Stimulated activated CD4-positive, alpha-beta T cell treated with anti-CD3 and anti-CD28 coated beads, Interleukin-4, amount 100 ng/mL, for 48 hours (primary cell): ENCODE measurements at places on chromosomes 11 and 22.

GRCh38 chr11:70420008-70420464, 21.7 kb downstream of the CTTN start:
- DNase-seq, result no peak

DNA sequence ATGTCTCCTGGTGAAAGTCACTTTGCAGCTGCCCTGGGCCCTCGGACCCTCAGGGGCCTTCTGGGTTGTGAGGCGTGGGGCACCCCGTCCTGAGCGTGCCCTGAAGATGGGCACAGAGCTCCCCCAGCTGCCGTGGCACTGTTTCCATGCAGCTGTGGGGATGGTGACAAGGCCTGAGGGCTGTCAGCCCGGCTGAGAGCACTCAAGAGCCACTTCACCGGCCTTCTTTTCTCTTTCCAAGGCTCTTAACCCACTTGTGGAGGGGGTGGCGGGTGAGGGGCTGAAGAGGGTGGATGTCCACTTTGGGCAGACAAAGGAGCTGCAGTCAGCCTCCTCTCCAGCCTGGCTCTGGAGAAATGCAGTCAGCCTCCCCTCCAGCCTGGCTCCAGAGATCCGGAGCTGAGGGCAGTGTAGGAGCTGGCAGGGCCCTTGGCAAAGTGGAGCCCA, 239.5 kb downstream of the ST3GAL4 start:
- no peak for DNase-seq

GRCh38 chr11:33419924-33420323, 162.7 kb downstream of the HIPK3 start:
- no peak for DNase-seq

DNA sequence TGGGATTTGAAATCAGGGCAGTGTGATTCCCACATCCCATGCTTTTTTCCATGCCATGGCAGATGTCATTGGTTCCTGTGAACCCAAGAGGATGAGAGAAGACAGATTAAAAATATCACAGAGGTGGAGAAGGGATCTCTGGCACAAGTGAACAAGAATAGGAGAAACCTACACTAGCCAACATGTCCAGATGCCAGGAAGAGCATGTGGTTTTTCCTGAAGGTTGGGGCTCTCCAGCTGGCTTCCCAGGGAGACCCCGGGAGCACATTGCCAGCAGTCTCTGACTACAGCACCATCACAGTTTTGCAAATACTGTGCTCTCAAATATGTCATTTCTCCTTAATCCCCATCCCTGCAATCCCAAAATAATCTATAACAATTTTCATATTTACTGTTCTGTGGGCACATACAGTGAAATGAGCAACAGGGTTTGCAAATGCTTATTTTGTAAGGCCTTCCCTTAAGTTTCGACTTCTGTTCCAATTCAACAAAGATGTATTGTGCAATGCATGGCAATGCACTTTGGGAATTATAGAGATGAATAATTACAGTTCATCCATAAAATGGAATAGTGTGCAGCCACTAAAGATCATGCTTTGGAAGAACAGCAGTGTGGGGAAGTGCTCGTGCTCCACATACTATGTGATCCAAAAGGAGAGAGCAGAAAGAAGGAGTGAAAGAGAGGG, 4.8 kb downstream of the ANKK1 start:
- no peak for DNase-seq

DNA sequence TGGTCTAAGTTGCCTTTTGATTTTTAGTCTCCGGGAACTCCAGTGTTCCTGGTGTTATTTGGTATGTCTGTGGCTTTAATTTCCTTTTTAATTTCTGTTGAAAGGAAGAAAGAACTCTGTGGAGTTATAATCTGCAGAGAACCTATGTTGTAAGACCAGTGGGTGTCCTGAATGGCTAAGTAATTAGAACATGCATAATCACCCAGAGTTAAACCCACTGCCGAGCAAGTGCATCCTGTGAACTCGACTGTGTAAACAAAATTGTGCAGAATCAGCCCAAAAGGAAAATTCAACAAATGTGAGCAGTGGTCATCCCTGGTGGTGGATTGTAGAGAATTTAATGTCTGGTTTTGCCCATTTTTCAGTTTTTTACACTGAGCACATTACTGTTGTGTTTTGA, 162.5 kb downstream of the COMMD9 start:
- DNase-seq, result no peak

DNA sequence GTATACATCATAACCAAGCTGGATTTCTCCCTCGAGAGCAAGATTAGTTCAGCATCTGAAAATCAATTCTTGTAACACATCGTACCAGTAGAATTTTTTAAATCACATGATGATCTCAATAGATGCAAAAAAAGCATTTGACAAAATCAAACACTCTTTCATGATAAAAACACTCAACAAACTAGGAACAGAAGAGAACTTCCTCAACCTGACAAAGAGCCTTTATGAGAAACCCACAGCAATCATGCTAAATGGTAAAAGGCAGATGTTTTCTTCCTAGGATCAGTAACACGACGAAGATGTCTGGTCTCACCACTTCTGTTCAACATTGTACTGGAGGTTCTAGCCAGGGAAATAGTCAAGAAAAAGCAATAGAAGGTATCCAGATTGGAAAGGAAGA, 34.1 kb upstream of the TMPRSS4 start:
- DNase-seq, result no peak

- no peak for DNase-seq
Measured at GRCh38 chr11:118291477-118292135, 12.9 kb upstream of the CD3E start.

DNA sequence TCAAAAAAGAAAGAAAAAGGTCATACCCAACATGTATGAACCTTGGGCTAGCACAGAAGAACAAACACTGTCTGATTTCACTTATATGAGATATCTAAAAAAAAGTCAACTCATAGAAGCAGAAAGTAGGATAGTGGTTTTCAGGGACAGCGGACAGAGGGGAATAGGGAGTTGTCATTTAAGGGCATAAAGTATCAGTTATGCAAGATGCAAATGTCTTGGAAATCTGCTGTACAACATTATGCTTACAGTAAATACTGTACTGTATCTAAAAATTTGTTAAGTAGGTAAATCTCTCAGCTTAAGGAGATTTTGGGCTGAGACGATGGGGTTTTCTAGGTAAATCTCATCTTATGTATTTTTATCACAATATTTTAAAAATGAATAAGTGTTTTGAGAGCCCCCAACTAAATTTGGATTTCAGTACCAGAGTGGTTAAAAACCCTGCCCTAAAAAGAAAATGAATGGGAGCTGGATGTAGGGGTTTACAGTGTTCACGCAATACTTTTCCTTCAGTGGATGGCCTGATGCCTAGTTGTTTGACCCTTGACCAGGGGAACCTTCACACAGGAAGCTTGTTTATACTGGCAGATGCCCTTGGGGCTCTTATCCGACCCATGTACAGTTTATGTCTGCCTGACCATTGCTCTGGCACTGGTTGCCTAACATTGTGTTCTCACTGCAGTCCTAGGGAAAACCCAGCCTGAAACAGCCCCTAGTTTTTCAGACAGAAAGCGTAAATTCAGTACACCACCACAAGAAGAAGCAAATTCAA, 34.8 kb downstream of the SLC22A9 start:
- no peak for DNase-seq

DNA sequence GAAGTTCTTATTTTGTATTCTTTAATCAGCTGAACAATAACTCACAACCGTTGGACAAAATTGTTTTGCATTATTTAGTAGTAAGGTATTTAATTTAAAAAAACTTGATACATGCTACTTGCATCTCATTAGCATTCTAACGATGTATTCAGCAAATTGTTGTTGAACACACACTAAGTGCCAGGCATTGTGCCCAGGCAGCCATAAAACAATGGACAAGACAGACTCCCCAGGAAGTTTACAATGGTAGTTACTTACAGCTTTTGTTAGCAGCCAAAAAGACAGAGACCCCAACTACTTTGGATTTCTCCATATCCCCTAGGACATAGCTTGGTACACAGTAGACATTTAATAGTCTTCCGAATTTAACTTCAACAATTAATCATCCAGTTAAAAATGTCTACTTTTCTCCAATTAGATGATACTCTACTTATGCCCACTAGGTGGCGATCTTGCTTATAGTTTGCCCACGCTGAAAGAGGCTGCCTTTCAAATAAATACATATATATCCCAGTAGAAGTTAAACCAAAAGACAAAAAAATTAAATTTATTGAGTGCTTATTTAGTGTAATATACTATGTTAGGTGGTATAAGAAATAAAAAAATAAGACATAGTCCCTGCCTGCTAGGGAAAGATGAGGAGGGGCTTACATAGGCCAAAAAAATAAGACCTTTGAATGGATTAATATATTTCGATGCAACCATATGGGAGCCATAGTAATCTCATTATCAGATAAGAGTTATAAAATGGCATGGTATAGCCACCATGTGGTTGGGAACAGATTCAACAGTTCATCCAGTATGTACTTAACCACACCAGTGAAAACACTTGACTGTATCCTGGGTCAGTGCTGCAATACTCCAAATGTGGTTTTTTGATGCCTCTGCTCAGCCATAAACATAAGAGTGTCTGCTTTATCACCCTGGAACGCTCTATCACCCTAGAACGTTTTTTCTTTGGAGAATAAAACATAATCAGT, 2.0 kb upstream of the FJX1 start:
- no peak for DNase-seq

DNA sequence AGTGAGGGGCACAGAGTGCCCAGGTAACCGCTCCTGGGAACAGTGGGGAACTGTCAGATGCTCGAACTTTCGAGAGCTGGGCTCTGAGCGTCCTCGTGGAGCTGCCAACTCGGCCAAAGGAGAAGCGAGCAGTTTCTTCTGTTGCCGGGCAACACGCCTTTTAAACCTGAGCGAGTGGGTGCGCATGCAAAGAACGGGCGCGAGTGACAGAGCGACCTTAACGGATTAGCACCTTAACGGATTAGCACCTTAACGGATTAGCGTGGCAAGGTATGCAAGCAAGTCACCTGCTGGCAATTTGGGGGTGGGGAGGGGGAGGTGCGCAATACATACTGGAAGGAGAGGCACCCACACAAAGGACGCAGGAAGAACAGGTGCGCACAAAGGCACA, 61.8 kb upstream of the PRODH start:
- no peak for DNase-seq

GRCh38 chr11:10418259-10418949, 36.7 kb upstream of the AMPD3 start:
- no peak for DNase-seq

- no peak for DNase-seq
Measured at GRCh38 chr11:45428116-45428515, 142.0 kb upstream of the SYT13 start.

GRCh38 chr22:40313007-40313406, 33.3 kb upstream of the ADSL start:
- no peak for DNase-seq

DNA sequence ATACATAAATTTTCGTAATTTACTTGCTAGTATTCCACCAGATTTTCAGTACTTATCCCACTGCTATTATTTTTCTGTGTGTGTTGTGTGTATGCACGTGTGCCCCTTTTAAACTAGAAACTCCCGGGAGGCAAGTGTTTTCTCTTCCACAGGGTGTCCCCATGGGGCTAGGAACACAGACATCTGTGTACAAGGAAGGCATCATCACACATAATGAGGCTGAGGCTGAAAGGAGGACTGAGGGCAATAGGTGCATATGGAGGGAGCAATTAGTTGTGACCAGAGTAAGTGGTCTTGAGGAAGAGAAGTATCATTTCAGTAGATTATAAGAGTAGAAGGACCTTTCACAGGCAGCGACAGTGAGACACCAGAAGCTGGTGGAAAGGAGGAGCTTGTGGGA, 2.1 kb upstream of the DPAGT1 start:
- DNase-seq, result no peak

DNA sequence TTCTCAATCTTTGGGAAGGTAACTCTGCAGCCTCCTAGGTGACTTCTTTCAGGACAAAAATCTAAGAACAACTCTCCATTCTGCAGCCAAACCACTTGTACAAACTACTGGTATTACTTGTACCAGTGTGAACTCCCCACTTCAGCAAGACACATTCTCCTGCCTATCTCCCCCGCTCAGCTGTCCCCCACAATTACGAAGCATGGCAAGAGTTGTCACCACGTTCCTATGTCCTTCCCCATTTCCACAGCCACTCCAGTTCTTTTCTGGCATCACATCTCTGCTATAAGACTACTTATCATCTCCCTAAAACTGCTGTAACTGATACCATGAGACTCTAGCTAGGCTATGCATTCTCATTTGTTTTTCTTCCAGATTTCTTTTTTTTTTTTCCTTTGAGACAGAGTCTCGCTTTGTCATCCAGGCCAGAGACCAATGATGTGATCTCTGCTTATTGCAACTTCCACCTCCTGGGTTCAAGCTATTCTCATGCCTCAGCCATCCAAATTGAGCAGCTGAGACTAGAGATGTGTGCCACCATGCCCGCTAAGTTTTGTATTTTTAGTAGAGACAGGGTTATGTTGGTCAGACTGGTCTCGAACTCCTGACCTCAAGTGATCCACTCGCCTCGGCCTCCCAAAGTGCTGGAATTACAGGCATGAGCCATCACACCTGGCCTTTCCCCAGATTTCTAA, 71.9 kb upstream of the CDON start:
- DNase-seq, result no peak

GRCh38 chr11:62646825-62647608, 604 bp upstream of the GANAB start:
- no peak for DNase-seq

GRCh38 chr11:65658174-65659021, 4.3 kb downstream of the RELA start:
- no peak for DNase-seq

GRCh38 chr11:76567261-76567660, 103.3 kb downstream of the LRRC32 start:
- DNase-seq, result no peak

DNA sequence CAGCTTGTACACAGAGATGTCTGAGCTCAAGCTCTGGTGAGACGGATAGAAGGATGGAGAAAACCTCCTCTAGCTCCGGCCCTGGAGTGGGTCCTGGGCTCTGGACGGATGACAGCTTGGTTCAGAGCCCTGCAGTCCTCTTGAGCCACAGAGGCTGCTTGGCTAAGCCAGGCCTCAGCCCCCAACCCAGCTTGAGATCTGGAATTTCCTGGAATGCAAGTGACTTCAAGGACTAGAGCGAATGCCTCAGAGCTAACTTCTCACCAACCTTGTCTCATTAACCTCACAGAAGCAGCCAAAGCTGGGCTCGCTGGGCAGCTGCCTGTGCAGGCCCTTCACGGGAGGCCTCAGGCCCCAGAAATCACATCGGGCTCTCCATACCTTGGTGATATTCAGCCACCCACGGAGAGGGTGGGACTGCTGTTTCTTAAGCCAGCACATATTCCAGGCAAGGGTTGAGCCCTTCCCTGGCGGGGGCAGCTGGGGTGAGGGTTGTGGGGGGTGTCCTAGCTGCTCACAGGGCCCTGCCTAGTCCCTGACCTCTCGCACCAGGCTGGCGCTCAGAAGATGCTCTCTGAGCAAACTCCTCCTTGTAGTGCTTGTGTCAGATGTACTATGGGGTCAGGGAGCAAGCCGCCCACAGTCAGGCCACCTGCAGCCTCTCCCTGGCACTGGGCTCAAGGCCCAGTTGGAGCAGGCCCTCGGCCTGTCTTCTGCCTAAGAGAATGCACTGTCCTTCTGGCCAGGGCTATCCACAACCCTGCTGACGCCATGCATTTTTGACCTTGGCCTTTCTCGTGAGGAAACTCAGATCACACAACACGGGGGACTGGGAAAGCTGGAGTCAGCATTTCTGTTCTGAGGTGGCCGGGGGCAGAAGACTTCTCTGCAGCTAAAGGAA, 73.6 kb upstream of the TTLL12 start:
- no peak for DNase-seq
